Effector memory CD4-positive, alpha-beta T cell (primary cell): ENCODE measurements at places on chromosomes 3 and 15.

DNA sequence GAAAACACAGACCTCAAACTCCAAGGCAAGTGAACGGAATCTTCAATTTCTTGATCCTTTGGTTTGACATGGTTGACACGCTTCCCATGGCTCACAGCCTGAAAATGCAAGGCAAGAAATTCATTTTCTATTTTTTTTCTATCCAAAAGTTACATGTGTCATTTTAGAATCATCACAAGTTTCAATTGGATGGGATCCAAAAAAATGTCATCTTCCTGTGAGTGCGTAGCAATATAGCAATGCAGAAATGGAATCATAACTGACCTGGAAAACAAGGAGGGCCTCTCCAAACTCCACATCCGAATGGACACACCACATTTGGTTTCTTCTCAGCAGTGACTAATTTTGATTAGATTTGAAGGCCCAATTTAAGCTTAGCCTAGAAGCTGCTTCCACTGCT, 175.8 kb upstream of the ATP11B start:
- H3K4me3 ChIP-seq, result no peak overlapping the region
- no peak for DNase-seq
- H3K4me1 ChIP-seq, result no peaks in the 10 kb centered on the region
- H3K27ac ChIP-seq, result no peak overlapping the region
- no peaks in the 10 kb centered on the region for H3K27me3 ChIP-seq

DNA sequence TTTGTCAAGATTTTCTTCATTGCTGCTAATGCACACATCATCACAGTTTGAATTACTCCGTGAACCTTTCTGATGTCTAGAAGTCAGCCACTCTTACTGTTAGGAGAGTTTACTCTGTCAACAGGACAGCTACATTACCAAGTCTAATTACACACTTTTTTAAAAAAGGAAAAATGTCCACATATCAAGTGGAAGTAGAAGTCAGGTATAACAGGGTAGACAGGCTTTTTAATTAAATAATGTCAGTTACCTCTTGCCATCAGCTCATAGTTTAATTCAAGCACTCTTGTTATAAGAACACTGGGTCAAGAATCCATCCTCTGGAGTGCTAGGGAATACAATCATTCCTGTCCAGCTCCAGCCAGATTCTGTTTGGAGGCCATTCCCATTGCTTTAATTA, 232.8 kb downstream of the TAFA4 start:
- no peak overlapping the region for H3K27ac ChIP-seq
- no peak for DNase-seq
- H3K27me3 ChIP-seq, result no peaks in the 10 kb centered on the region
- no peaks in the 10 kb centered on the region for H3K4me1 ChIP-seq
- H3K36me3 ChIP-seq, result no peaks in the 10 kb centered on the region

GRCh38 chr15:41827880-41828806, at the start of gene JMJD7:
Gene JMJD7 (plus strand): TSS chr15:41828092. CDS start chr15:41828125, 33 bp downstream.
- no peaks in the 10 kb centered on the region for H3K27me3 ChIP-seq
- peak; percentile 93 for DNase-seq
- H3K36me3 ChIP-seq, result peaks cover 14% of the 10 kb centered on the region
- H3K27ac ChIP-seq, result peak within 1 kb of the TSS; percentile 72

- no peaks in the 10 kb centered on the region for H3K27me3 ChIP-seq
- DNase-seq, result no peak
- H3K27ac ChIP-seq, result no peak overlapping the region
- H3K4me3 ChIP-seq, result no peak overlapping the region
- no peaks in the 10 kb centered on the region for H3K4me1 ChIP-seq
- H3K36me3 ChIP-seq, result no peaks in the 10 kb centered on the region
Measured at GRCh38 chr3:35737527-35737926, 98.2 kb downstream of the ARPP21 start.

- peaks cover 22% of the 10 kb centered on the region for H3K27me3 ChIP-seq
- no peaks in the 10 kb centered on the region for H3K36me3 ChIP-seq
- DNase-seq, result no peak
- H3K4me1 ChIP-seq, result peaks cover 17% of the 10 kb centered on the region
- no peak overlapping the region for H3K27ac ChIP-seq
Measured at GRCh38 chr15:76062286-76062685, 2.5 kb downstream of the TMEM266 start.

DNA sequence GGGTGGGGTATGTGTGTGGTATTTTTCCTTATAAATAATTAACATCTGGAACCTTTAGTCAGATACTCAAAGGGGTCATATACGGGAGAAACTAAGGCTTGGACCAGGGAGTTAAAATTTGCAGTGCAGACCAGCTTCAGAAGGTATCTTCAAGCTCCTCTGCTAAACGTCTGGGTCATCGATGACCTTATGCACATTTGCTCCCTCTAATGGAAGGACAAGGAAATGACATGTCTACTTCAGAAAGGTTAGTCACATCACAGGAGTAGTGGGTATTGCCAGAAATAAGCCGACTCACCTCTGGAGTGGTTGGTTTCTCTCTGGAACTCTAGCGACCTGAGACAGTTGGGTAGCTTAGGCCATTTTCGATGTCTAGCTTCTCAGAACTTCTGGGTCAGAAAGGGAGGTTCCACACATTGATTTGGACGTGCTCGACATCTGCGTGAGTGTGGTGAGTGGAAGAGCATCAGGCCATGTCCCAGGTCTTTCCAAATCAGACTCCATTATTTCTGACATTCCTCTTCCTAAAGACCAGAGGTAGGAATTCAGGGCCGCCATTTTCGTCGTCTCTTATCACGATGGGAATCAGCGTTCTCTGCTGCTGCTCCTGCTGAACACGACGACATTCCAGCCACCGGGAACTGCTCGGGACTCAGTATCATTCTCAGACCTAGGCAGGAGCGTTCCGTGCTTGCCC, 31.8 kb upstream of the RASA2 start:
- no peak overlapping the region for H3K27ac ChIP-seq
- no peaks in the 10 kb centered on the region for H3K36me3 ChIP-seq
- H3K27me3 ChIP-seq, result no peaks in the 10 kb centered on the region
- DNase-seq, result no peak

- DNase-seq, result no peak
- H3K27me3 ChIP-seq, result no peaks in the 10 kb centered on the region
- no peaks in the 10 kb centered on the region for H3K4me1 ChIP-seq
- H3K27ac ChIP-seq, result no peak overlapping the region
- no peaks in the 10 kb centered on the region for H3K36me3 ChIP-seq
- no peak overlapping the region for H3K4me3 ChIP-seq
Measured at GRCh38 chr3:54139630-54140029, 17.3 kb downstream of the CACNA2D3 start.

DNA sequence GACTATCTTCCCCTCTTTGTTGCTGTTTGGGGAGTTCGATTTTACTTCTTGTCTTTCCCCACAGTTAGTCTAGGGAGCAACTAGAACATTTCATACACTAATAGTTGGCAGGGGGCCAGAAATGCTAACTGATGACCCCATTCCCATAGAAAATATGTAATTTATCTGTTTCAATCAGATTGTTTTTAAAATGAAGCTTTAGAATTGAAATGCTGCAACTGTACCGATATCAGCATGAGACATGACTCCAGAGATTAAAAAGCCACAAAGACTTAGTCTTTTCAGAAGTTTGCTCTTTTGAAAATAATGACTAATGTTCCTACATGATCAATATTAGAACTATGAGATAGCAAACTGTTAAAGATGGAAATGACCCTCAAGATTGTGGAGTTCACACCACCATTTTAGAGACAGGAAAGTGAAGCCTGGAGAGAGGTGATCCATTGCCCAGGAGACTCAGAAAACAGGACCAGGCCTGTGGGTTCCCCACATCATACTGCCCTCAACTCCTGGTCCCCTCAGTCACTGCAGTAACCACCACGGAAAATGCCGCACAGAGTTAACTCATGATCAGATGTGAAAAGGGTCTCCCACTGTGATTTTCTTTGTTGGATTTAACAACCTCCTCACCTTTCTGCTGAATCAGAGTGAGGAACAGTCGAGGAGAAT, 130.3 kb downstream of the CHDH start:
- H3K4me3 ChIP-seq, result no peak overlapping the region
- no peaks in the 10 kb centered on the region for H3K4me1 ChIP-seq
- H3K36me3 ChIP-seq, result no peaks in the 10 kb centered on the region
- no peak for DNase-seq
- H3K27ac ChIP-seq, result no peak overlapping the region
- no peaks in the 10 kb centered on the region for H3K27me3 ChIP-seq

DNA sequence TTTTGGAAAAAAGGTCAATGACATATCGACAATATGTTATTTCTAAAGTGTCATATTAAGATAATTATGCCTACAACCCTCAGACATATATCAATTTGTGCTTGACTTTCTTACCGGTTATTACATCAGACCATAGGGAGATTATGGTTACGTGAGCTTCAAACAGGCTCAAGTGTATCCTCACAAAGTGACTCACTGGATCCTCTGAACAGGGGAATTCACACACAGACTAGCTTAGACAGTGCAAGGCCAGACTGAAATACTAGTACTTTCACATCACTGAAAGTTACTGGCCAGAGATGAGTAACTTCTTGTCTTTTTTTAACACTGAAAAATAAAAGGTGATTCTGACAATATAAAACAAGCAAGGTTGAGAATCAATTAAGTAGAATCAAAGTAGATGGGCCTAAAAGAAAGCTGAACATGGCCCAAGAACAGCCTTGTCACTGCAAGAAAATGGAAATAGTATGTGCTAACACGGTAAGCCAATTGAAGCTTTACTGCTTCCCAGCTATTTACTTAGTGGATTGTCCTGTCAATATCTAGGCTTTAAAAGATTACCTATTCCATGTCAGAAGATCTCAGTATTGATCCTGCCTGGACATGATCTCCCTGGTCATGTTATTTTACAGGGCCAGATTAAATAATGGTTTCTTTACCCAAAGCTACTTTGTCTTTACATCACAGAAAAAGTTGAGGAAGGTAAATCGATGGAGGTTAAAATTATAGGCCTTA, 848.6 kb downstream of the ROBO1 start:
- H3K36me3 ChIP-seq, result no peaks in the 10 kb centered on the region
- no peak overlapping the region for H3K27ac ChIP-seq
- no peak for DNase-seq
- no peaks in the 10 kb centered on the region for H3K27me3 ChIP-seq
- no peaks in the 10 kb centered on the region for H3K4me1 ChIP-seq
- no peak overlapping the region for H3K4me3 ChIP-seq

- H3K27ac ChIP-seq, result peak within 1 kb of the TSS; percentile 95
- peaks cover under 1% of the 10 kb centered on the region for H3K36me3 ChIP-seq
- H3K4me1 ChIP-seq, result peaks cover 25% of the 10 kb centered on the region
- no peaks in the 10 kb centered on the region for H3K27me3 ChIP-seq
- peak within 1 kb of the TSS; percentile 96 for H3K4me3 ChIP-seq
- peak; percentile 63 for DNase-seq
Measured at GRCh38 chr3:122680475-122681283, at the start of gene PARP14. Gene PARP14 (plus strand): TSS chr3:122680839. CDS start chr3:122680884, 45 bp downstream.

DNA sequence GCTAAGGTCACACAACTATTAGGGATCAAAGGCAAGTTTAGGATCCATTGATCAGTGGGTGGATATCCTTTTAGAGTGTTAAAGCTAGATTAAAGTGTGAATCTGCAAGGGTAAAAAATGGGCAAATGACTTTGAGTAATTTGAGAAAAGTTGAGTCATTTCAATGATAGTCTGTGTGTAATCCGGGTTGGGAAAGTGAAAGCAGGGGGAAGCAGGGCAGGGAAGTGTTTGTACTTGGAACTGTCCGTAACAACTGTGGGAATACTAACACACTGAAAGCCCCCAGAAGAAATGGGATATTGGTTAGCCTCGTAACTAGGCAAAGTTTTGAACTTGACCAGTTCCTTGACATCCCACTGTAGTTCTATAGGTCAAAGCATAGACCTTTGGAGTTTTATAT, 187.2 kb upstream of the SLITRK3 start:
- no peak for DNase-seq
- no peak overlapping the region for H3K27ac ChIP-seq
- no peaks in the 10 kb centered on the region for H3K4me1 ChIP-seq
- no peaks in the 10 kb centered on the region for H3K27me3 ChIP-seq
- no peak overlapping the region for H3K4me3 ChIP-seq
- H3K36me3 ChIP-seq, result no peaks in the 10 kb centered on the region

GRCh38 chr3:188365988-188366698, 212.2 kb downstream of the LPP start:
- no peaks in the 10 kb centered on the region for H3K36me3 ChIP-seq
- DNase-seq, result no peak
- H3K27me3 ChIP-seq, result no peaks in the 10 kb centered on the region
- H3K4me1 ChIP-seq, result no peaks in the 10 kb centered on the region

DNA sequence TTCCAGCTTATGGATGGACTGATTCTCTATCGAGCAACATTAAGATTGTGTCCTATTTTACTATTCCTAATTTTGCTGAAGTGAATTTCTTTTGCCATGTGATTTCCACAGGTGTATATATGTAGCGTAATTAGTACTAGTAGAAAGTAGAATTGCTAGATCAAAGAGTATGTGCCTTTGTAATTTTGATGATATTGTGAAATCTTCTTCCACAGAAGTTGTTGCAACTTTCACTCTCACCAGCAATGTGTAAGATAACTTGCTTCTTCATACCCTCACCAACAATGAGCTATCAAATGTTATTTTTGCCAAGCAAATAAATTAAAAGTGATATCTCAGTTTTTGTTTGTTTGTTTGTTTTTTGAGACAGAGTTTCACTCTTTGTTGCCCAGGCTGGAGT, 5.4 kb downstream of the PGBD4 start:
- H3K27ac ChIP-seq, result no peak overlapping the region
- H3K36me3 ChIP-seq, result no peaks in the 10 kb centered on the region
- no peak for DNase-seq
- H3K27me3 ChIP-seq, result no peaks in the 10 kb centered on the region
- no peak overlapping the region for H3K4me3 ChIP-seq
